ENCODE measurements at places on chromosomes 4 and X. TPM values are rescaled to one million over a fixed set of nuclear protein-coding genes. Genes with fewer than 3 reads are reported as not detected.
A peak's percentile ranks its signal among the peaks of the same experiment; 100 is the strongest.

- DNase-seq, result no peak
Observed at GRCh38 chr4:76214177-76214675, 602 bp upstream of the SCARB2 start.

DNA sequence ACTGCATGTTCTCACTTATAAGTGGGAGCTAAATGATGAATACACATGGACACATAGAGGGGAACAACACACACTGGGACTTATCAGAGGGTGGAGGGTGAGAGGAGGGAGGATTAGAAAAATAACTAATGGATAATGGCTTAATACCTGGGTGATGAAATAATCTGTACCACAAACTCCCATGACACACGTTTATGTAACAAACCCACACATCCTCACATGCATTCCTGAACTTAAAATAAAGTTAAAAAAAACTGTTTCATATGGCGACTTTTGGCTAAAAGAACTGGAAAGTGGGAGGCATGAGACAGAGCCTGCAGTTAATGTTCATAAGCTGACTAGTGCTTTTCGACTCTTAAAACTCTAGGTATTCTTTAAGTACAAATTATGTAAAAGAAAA, 98.9 kb upstream of the NPFFR2 start:
- DNase-seq, result no peak

- DNase-seq, result no peak
Observed at GRCh38 chr4:36189511-36190226, 54.6 kb downstream of the ARAP2 start.

DNA sequence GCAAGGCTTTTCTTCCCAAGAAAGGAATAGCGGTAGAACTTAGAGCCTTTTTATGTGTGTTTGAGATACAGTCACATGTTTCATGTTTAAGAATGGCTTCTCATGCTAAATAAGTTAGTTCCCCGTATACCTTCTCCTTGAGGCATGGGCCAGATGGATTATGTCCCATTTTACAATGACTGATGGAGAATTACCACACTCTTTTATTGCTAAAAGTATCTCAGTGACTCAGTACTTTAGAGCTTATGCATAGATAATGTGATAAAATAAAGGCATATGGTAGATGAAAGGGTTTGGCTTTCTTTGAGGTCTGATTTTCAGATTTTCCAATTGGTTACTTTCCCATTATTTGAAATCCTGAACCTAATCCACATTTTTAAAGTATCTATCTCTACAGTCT, 121.8 kb upstream of the BMPR1B start:
- DNase-seq, result no peak

- DNase-seq, result no peak
Observed at GRCh38 chrX:18377796-18378195, 23.3 kb upstream of the SCML2 start.

GRCh38 chr4:76640353-76640910, 205.4 kb downstream of the SHROOM3 start:
- DNase-seq, result peak; percentile 36

NALF2 gene
- 0.53 TPM for polyA plus RNA-seq

Measured in muscle of back (tissue), 13 donors.